ENCODE measurements at places on chromosomes 6 and 20.

DNA sequence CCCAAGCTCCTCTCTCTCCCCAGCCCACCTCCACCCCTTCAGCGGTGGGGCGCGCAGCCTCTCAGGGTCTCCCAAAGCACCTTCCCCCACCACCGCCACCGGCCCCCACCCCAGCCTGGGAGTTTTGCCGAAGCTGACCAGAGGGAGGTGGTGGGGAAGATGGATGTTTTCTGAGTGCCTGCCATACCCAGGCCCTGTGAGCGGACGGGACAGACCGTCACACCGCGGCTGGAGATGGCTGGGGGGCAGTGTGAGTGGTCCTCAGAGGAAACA, 5.7 kb downstream of the C20orf204 start:
- no peak for DNase-seq

- DNase-seq = no peak
These were observed 369.9 kb downstream of the CDH26 start for GRCh38 chr20:60327971-60328660.

- no peak for DNase-seq
These were observed 92.4 kb downstream of the SCML4 start for GRCh38 chr6:107731422-107732319.

DNA sequence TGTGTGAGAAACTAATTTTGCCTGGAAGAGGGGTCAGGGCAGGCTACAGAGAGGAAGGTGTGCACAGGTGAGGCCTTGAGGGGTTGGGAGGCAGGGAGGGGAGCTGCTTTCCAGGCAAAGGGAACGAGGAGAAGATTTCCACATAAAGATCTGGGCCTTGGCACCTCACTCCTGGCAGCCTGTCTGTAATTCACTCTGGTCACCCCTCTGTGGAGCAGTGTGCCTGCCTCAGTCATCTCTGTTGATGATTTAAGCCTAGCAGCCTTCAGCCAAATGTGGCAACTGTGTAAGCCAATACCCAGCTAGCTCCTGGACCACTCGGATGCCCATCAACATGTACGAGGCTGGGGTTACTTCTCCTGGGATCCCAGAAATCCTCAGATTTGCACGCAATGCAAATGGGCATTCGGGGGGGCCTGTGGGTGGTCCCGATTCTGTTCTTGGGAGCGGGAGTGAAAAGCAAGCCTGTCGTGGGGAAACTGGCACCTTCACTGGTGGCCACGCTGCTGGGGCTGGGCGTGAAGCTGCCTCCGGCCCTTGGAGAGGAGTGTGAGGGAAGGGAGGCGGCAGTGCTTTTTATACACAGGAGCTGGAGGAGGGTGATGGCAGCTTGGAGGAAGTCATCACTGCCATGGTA, 360.4 kb downstream of the ZFAND3 start:
- no peak for DNase-seq

DNA sequence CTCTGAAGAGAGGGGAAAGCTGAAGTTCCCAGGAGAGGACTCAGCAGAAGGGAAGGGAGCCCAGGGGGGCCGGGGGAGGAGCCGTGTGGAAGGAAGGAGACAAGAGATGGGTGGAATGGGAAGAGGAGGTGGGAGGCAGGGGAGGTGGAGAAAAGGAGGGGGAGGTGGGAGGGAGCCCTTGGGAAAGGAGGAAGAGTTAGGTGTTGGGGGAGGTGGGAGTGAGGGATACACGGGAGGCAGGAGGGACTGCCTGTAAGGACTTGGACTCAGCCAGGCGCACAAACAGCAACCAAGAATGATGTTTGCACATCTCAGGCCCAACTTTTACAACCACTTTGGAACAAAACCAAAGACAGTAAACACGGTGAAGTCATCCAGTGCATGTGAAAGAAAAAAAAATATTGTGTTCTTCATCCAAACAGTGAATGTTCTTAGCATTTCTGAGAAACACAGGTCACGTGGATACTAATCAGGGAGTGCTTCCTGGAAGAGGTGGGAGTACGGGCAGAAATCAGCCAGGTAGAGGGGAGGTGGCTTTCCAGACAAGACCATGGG, 17.4 kb upstream of the LSM14B start:
- DNase-seq = no peak

- DNase-seq = no peak
These were observed 215.3 kb upstream of the SUPT3H start for GRCh38 chr6:45592991-45593390.

GRCh38 chr6:41269166-41269565, 17.3 kb downstream of the TREM1 start:
- DNase-seq = no peak

DNA sequence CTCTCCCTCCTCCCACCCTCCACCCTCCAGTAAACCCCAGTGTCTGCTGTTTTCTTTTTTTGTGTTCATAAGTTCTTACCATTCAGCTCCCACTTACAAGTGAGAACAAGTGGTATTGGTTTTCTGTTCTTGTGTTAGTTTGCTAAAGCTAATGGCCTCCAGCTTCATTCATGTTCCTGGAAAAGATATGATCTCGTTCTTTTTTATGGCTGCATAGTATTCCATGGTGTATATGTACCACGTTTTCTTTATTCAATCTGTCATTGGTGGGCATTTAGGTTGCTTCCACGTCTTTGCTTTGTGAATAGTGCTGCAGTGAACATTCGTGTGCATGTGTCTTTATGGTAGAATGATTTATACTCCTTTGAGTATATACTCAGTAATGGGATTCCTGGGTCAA, 42.7 kb upstream of the KCNG1 start:
- DNase-seq = no peak

DNA sequence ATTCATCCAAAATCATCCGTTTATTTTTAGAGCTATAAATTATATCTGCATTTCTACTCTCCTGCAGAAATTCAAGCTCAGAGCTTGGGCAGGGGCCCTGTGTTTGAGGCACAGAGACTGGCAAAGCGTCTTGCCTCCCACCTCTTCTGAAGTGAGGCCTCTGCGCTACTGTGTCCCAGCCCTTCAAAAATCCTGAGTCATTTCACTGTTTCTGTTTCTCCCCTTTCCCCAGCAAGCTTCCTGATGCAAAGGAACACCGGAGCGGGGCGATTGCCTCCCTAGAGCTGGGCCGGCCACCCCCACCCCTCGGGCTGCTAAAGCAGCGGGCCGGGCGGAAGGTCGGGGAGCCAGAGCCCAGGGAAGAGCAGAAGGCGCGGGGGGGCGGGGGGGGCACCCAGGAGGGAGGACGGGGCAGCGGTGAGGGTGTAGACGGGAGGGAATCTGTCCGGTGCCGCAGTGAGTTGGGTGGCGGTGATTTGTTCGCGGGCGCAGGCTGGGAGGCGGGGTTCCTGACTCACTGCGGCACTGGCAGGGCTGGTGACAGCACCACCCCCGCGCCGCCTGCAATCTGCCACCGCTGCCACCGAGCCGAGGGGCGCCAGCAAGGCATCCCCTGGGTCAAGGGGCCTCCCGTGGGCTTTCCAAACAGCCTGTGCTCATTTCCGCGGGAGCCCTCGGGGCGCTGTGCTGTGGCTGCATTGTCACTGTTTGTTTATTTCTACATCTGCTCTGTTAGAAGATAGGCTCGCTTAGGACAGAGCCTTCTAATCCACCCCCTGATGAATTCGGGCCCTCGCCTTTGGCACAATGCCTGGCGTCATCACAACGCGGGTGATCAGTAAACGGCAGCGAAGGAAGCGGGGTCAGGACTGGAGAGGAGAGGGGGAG, 46.5 kb upstream of the SNAP25 start:
- DNase-seq = no peak

DNA sequence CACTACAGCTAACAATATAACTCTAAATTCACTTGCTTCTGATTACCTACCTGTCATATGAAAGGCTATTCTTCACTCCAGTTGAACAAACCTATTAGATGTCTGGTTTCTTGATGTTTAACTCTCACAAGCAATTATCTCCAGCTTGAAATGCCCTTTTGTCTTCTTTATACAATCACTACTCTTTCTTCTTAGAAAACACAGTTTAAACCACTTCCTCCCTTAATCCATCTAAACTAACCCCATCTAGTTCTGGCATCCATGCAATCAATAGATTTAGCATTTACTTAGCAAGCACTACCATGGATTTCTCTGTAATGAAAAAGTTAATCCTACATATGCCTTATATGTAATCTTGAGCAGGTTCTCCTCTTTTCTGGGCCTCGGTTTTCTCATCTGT, 127.3 kb downstream of the ATXN1 start:
- DNase-seq = no peak

DNA sequence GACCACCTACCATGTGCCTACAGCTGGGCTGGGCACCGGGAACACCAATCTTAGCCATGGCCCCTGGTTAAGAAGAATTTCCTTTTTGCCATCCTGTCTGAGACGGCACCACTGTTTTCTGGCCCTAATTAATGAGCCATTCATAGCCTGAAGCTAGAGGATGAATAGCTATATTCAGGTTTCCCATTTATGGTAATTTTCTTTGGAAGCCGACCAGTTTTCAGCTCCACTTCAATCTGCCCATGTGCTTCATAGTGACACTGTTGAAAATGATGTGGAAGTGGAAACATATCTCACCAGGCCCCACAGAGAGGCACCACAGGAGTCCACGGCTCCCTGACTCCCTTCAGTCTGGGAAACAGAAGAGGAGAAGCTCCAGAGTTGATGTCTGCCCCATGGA, 22.6 kb upstream of the ULBP3 start:
- DNase-seq = no peak

- no peak for DNase-seq
These were observed 48.7 kb downstream of the SLC35F1 start for GRCh38 chr6:117955684-117956256.

- no peak for DNase-seq
These were observed 111.5 kb downstream of the ARHGAP18 start for GRCh38 chr6:129598244-129599187.

- no peak for DNase-seq
These were observed 13.3 kb downstream of the GRM4 start for GRCh38 chr6:34132486-34133185.

DNA sequence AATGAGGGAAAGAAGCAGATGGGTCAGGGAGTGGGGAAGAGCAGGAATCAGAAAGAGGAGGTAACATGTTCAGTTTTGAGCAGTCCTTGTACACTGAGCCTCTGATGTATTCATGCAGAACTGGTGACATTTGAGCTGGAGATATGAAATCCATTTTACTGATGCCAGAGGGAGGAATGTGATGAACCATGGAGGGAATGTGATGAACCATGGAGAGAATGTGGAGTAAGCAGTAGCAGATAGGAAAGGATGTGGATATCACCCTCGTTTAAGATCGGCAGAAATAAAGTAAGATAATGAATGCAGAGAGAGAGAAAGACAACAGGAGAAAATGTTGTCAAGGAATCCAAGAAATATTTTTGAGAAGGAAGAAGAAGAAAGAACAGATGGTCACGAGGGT, 231.6 kb downstream of the TBXT start:
- no peak for DNase-seq

GRCh38 chr6:55541024-55541423, 38.0 kb downstream of the HMGCLL1 start:
- no peak for DNase-seq

GRCh38 chr6:22041797-22042480, 254.9 kb downstream of the PRL start:
- no peak for DNase-seq

DNA sequence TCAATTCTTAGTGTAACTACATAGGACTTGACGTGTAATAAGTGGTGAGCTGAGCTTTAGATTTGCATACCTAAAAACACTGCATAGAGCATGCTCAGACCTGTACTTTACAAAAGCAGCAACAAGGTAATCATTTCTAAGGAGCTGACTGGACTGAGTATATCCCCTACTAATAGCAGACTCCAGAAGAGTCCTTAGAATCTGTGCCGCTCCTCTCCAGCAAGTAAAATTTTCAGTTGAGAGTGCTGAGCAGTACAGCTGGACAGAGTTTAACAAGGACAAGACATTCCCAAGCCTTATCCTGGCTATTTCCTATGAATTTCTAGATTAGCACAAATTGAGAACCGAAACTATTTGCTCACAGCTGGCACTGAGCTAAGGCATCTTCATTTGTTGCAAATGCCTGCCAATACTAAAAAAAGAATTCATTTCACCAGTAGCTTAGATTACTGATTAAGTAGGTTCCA, 26.1 kb upstream of the KLHL31 start:
- no peak for DNase-seq

GRCh38 chr20:31842471-31843157, 2.8 kb downstream of the FOXS1 start:
- DNase-seq = no peak

GRCh38 chr6:167221400-167222201, 63.8 kb upstream of the GPR31 start:
- no peak for DNase-seq

GRCh38 chr6:18506382-18507017, 119.3 kb downstream of the RNF144B start:
- DNase-seq = no peak

DNA sequence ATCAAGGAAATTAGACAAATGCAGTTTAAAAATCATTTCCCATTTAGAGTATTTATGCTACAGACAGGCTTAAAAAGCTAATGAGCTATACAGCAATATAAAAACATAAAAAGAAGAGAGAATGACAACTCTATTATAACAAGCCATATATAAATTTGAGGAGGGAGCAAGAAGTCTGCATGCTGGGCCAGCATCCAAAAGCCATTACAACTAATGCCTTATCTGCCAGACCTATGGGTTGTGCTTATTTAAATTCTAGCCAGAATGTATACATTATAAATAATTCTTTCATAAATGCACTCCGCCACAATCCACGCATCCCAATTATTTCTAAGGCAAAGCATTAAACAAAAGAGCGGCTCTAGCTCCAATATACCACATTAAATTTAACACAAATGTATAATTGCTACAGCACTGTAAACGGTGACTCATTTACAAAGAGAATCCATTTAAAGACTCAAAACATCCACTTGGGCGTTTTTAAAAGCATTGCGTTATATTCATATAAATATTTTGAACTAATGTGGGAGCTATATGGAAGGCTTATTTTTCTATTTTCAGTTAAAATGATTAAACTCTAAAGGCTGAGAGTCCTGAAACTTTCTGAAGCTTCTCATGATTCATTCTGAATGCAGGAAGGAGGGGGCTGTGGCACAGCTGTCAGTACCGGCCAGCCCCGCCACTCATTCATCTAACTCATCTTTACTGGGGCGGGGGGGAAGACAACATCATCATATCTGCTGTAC, 37.7 kb upstream of the RAB22A start:
- no peak for DNase-seq

- no peak for DNase-seq
These were observed 21.1 kb downstream of the ELOVL2 start for GRCh38 chr6:11023032-11023431.

DNA sequence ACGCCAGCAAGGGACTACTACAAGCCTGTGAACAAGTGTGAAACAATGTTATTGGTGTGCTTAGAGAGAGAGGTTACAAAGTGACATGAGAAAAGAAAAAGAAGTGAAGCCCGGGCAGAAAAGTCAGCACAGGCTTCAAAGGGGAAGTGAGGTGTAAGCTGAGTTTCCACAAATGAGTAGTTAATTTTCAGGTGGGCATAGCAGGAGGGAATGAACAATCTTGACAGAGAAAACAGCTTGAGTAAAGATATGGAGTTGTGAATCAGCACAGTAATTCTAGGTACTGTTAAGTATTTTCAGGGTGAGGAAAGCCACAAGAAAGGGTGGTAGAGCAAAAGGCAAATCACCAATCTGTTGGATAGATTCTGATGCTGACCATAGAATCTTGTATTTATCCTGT, 4.3 kb downstream of the KCNQ5 start:
- no peak for DNase-seq

GRCh38 chr20:61173267-61173666, 78.8 kb upstream of the CDH4 start:
- no peak for DNase-seq

All from cortex of kidney (tissue), 1 donor.